ENCODE measurements at places on chromosomes 4 and X.

DNA sequence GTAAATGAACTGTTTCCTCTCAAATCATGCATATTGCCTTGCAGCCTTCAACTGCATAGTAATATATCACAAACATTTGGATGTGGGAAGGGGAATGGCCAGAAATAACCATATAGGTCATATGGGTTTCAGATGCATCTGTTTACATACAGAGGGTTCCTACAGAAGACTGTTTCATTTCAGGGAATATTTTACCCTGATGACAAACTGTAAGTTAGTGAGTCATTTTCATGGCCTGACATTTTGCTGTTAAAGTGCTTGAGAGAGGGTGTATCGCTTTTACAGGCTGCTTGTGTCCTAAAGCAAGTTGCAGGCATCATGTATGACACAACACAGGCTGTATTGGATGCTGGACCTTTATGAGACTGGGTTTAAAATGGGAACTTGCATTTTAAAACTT, 25.5 kb upstream of the AMOT start:
- DNase-seq = no peak

GRCh38 chrX:7891928-7892327, 35.3 kb downstream of the PNPLA4 start:
- no peak for DNase-seq

DNA sequence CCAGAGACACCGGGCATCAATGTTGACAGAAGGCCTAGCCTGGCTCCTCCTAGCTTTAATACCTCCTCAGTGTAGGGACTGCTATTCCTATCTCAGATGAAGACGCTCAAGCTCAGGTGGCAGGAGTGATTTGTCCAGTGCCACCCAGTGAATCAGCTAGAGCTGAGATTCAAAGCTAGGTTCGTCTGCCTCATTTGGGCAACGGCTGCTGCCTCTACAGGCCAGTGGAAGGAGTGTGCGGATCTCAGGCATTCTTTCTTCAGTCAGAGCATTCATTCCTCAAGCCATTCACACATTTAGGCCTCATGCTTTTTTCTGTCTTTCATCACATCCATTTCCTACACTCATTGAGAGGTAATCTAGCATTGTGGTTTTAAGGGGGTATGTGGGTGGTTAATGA, 7.3 kb downstream of the TSR2 start:
- no peak for DNase-seq

DNA sequence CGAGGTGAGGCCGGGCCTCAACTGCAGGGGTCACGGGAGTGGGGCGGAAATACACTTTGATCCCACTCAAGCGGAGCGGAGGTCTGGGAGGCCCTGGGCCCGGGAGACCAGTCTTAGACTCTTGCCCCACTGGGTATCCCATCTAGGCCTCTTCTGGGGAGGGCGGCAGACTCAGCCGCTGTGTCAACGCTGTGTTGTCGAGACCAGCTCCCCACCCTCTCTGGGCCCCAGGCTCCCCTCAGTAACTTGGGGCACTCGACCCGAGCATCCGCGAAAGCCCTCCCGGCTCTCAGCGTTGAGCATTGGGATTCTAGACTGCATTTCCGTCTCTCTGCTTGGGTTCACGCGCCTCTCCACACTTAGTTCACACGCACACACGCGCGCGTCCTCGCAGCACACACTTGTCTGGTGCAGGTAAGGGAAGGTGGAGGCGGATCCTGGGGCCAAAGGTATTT, 1.7 kb downstream of the NKX3-2 start:
- DNase-seq = no peak

GRCh38 chr4:102639598-102639997, 121.2 kb downstream of the MANBA start:
- no peak for DNase-seq

DNA sequence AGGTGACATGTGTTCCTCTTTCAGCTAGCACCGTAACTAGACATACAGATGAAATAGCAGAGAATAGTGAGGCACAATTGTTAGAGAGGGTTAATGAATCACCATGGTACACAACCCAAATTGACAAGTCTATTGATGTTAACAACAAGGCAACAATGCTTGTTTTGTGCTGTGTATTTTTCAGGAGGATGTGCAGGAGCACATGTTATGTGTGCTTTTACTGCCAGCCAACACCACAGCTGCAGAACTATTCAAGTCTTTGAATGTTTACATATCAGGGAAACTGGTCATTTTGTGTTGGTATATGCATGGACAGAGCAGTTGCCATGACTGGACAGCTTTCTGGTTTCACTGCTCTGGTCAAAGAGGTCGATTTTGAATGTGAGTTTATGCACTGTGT, 32.8 kb downstream of the STBD1 start:
- peak; percentile 32 for DNase-seq

DNA sequence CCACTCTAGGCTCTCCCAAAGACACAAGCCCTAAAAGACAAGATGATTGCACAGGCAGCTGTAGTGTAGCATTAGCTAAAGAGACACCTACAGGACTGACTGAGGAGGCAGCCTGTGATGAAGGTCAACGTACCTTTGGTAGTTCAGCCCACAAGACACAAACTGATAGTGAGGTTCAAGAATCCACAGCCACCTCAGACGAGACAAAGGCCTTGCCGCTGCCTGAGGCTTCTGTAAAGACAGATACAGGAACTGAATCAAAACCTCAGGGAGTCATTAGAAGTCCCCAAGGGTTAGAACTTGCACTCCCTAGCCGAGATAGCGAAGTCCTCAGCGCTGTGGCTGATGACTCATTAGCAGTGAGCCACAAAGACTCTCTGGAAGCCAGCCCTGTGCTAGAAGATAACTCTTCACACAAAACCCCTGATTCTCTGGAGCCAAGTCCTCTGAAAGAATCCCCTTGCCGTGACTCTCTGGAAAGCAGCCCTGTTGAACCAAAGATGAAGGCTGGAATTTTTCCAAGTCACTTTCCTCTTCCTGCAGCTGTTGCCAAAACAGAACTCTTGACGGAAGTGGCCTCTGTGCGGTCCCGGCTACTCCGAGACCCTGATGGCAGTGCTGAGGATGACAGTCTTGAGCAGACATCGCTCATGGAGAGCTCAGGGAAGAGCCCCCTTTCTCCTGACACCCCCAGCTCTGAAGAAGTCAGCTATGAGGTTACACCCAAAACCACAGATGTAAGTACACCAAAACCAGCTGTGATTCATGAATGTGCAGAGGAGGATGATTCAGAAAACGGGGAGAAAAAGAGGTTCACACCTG, 306.3 kb downstream of the ANK2 start:
- no peak for DNase-seq

- no peak for DNase-seq
Measured at GRCh38 chrX:139828033-139828432, 104.8 kb downstream of the ATP11C start.

GRCh38 chr4:164357957-164358356, 396.0 kb upstream of the SMIM31 start:
- no peak for DNase-seq

- no peak for DNase-seq
Measured at GRCh38 chrX:137031039-137031438, 2.8 kb downstream of the GPR101 start.

DNA sequence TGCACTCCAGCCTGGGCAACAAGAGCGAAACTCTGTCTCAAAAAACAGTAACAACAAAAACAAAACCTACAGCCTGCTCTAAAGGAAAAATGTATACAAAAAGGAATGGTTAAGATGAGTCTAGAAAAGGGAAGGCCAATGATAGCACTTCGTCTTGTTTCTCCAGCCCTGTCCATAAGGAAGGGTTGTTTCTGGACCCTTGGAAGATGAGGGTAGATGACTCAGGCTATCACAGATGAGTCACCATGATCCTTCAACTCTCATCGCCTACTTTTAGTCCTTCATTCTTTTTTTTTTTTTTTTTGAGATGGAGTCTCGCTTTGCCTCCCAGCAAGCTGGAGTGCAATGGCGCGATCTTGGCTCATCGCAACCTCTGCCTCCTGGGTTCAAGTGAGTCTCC, 8.8 kb downstream of the PLA2G12A start:
- no peak for DNase-seq

GRCh38 chrX:149487292-149487691, 17.8 kb downstream of the IDS start:
- DNase-seq = no peak

DNA sequence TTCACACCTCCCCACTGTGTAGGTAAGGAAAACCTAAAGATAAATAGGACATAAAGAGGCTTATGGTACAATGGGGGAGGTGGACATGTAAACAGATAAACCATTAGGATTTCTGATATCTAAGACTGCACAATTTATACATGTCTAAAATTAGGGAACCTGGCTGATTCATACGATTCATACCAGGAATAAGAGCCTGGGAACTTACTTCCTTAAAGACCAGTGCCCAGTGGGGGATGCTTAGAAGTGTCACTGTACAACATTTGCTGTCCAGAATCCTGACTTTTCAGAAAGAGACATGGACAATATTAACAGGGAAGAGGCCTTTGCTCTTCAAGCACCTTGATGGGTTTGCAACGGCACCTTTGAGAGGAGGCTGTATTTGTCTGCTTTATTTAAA, 116.8 kb upstream of the KIT start:
- DNase-seq = no peak

DNA sequence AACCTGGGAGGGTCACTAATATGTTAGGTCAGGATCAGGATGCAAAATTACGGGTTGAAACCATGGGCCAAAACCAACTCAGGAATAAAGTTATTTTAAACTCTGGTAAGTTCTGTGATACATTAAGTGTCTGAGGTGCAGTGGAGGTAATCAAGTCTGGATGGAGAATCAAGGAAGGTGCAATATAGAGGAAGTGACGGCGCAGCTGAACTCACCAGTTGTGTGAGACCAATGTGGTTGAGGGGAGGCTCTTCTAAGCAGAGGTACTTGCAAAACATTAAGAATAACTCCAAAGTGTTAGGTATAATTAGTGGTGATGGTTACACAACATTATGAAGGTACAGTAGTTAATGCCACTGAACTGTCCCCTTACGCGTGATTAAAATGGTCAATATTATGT, 19.7 kb downstream of the GAB3 start:
- no peak for DNase-seq

DNA sequence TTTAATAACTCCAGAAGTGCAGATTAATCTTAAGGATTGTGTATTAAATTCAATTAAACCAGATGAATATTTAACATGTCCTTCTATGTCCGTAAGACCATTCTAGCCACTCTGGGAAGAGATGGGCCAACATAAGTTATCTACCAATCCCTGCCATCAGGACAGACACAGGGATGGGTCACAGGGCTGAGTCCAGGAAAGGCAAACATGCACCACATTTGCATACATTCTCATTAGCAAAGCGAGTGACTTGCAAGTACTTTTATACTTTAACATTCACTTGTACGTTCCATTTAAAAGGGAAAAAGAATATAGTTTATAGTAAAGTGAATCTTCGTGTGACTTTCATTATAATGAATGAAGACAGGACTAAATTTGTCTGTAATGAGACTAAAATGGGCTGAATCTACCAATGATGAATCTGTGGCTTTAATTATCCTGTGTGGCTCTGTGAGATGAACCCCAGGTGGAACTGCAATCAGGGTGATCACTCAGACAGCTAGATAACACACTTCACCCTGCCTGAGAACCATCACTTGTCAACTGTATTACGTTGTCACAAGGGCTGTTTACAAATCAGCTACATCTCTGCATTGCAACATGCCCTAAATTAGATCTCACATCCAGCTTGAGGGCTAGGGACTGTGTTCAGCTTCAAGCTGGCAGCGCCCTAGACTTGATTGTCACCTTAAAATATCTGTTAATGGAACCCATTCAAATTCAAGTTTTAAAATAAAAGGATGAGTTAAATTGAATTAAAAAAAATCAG, 77.2 kb downstream of the SH3KBP1 start:
- DNase-seq = no peak

- DNase-seq = no peak
Measured at GRCh38 chr4:24002330-24002966, 112.6 kb upstream of the PPARGC1A start.

DNA sequence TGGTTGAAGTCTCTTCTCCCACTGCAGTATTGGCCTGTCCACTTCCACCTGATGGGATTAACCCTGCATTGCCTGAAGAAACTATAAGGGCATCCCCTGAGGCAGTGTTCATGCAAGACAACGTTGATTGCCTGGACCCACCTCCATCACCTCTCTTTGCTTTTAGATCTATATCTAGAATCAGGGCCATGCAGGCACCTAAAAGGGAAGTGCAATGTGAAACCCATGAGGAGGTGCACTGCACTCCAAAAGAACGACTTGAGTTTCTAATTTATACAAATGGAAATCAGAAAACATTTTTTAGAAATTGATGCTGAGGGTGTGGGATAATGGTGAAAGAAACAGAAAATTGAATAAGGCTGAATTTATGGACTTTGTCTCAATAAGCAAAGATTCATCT, 694.4 kb downstream of the TRAM1L1 start:
- no peak for DNase-seq

DNA sequence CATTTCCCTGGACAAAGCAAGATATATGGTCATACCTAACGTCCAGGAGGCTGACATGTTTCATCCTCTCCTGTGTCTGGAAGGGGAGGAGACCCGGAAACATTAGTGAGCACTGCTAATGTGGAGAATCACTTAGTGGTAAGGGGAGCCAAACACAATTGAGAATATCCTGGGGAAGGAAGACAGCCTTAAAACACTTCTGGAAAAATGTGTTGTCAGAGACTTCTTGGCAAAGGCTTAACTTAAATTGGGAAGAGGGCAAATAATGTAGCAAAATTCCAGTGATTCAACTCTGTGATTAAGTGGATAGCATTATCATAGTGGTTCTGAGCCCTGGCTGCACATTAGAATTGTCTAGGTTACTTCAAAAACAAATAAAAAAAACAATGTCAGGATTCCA, 39.5 kb downstream of the SPARCL1 start:
- DNase-seq = no peak

DNA sequence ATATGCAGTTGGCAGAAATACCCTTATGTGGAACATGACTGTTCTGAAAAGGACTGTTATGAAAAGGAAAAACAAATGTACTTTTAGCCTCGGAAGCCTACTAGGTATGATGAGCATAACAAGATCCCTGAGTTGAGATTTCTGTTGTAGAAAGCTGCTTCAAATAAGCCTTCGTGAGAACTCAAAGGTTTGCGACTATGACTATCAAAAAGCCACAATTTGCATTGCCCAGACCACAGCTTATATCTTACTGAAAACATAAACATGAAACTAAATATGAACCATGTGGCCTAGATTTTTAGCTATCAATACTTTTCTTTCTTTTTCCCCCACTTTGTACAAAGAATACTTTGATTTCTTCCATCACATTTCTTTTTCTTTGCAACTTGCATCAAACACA, 398.2 kb upstream of the LCORL start:
- no peak for DNase-seq

DNA sequence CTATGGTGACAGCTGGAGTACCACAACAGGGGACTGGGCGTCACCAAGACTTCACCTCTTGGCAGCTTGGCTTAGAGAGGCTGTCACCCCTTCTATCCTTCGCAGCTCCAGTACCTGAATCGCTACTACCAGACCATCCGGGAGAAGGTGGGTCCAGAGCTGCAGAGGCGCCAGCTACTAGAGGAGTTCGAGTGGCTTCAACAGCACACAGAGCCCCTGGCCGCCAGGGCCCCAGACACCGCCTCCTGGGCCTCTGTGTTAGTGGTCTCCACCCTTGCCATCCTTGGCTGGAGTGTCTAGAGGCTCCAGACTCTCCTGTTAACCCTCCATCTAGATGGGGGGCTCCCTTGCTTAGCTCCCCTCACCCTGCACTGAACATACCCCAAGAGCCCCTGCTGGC, 11.6 kb upstream of the SASH3 start:
- no peak for DNase-seq

- no peak for DNase-seq
Measured at GRCh38 chrX:88416002-88416401, 331.0 kb upstream of the CPXCR1 start.

Measured in NCI-H774 (cell line).